ENCODE measurements at places on chromosomes 6 and 20.

GRCh38 chr6:48563433-48563832 is 452.4 kb upstream of the PTCHD4 start:
- no peak for DNase-seq

DNA sequence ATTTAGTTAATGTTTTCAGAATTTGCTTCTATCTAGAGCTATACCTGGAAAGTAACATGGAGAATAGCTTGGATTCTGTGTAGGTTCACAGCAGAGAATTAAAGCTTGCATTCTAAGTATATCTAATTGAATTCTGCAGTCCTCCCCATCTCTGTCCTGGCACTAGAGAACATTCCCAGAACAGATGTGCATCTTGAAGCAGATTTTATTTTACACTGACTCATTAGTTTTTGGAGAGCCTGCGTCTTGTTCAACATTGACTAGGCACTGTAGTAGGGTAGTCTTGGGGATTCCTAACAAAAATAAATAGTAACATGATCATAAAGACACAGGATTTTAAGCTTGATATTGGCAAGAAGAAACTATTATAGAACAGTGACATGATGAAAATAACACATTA is 36.2 kb upstream of the BAG2 start:
- no peak for DNase-seq

DNA sequence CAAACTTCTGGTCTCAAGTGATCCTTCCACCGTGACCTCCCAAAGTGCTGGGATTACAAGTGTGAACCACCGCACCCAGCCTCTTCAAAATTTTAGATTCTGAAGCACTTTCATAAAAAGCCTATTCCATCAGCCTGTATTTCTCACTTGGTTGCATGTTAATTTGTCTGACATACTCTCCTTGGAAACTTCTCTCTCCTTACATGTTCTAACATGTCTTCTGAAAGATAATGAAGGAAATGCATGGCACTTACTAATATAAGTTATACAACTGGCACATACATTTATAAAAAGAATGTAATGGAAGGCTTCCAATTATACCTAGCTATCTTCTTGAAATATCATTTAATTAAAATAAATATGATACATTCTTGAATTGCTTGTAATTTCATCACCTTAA is 597.5 kb downstream of the TBC1D32 start:
- no peak for DNase-seq

- peak; percentile 46 for DNase-seq
Observed at GRCh38 chr6:56686429-56686828, 43.7 kb upstream of the DST start.

DNA sequence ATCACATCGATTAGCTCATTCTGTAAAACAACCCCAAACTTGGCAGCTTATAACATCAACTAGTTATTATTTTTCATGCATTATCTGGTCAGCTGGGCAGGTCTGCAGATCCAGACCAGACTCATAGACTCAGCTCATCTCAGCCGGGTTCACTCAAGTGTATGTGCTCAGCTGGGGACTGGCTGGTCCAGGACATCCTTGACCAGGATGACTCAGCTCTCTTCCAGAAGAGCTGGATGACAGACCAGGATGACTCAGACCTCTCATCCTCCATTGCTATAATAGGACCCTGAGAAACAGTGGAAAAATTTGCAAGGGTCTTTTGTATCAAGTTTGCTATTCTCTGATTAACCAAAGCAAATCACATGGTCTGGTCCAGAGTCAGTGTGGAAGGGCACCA is 312.5 kb upstream of the PLCB4 start:
- peak; percentile 51 for DNase-seq

DNA sequence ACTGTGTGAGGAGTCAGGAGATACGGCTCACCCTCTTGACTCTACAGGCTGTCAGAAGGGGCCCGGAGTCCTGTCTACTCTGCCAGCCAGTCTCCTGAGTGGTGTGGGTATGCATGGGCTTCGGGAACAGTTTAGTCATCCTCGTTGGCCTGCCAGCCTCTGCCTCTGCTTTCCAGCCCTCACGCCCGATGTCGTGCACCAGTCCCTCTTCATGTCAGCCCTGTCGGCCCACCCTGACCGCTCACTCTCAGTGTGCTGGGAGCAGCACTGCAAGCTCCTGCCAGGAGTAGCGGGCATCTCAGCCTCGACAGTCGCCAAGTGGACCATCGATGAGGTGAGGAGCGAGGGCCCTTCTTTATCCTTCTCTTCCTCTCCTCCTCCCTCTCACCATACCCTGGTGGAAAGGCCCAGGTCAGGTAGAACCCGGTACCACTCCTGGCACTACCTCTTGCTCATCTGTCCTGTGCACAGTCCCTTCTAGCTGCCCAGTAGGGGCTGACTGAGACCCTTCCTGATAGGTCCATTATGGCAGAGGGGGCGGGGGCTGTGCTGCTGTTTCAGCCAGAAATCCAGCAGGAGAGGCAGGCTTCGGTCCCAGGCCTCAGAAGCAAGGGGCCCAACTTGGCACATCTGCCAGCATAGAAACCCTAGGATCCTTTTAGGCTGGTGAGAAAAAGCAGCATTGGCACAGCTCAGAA is 18.7 kb upstream of the SGK2 start:
- no peak for DNase-seq

- DNase-seq, result no peak
Observed at GRCh38 chr6:42533794-42534193, 30.0 kb upstream of the UBR2 start.

All from NCI-H69 (cell line).